Natural killer cell treated with Interleukin-12 subunit alpha and Interleukin-12 subunit beta and Interleukin-15 and Interleukin-18, amount 100 ng/mL, for 72 hours (primary cell): ENCODE measurements at places on chromosomes 7 and 10. TPM values are rescaled to one million over a fixed set of nuclear protein-coding genes. Genes with fewer than 3 reads are reported as not detected.

Gene ASAH2B
- 5.2 TPM for total RNA-seq

- no peak overlapping the region for H3K27ac ChIP-seq
- H3K27me3 ChIP-seq, result peaks cover 10% of the 10 kb centered on the region
- peaks cover 1% of the 10 kb centered on the region for H3K4me1 ChIP-seq
- DNase-seq, result no peak
- no peaks in the 10 kb centered on the region for H3K36me3 ChIP-seq
- H3K4me3 ChIP-seq, result no peak overlapping the region
Measured at GRCh38 chr10:114754445-114755320, 66.9 kb upstream of the FHIP2A start.

- peak; percentile 71 for DNase-seq
- no peaks in the 10 kb centered on the region for H3K27me3 ChIP-seq
- peak overlapping the region; percentile 93 for H3K27ac ChIP-seq
Measured at GRCh38 chr10:6300106-6300783, 97.5 kb downstream of the PFKFB3 start.

DNA sequence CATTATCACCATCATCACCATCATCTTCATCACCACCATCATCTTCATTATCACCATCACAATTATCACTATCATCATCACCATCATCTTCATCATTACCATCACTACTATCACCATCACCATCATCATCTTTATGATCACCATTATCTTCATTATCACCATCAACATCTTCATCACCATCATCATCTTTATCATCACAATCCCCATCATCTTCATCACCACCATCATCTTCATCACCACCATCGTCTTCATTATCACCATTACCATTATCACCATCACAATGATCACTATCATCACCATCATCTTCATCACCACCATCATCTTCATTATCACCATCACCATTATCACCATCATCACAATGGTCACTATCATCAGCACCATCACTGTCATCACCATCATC, 621.1 kb downstream of the PTPRN2 start:
- no peak for DNase-seq
- no peak overlapping the region for H3K4me3 ChIP-seq
- no peak overlapping the region for H3K27ac ChIP-seq
- H3K4me1 ChIP-seq, result no peaks in the 10 kb centered on the region
- no peaks in the 10 kb centered on the region for H3K27me3 ChIP-seq
